ENCODE measurements at places on chromosomes 4 and X.
A peak's percentile ranks its signal among the peaks of the same experiment; 100 is the strongest.

DNA sequence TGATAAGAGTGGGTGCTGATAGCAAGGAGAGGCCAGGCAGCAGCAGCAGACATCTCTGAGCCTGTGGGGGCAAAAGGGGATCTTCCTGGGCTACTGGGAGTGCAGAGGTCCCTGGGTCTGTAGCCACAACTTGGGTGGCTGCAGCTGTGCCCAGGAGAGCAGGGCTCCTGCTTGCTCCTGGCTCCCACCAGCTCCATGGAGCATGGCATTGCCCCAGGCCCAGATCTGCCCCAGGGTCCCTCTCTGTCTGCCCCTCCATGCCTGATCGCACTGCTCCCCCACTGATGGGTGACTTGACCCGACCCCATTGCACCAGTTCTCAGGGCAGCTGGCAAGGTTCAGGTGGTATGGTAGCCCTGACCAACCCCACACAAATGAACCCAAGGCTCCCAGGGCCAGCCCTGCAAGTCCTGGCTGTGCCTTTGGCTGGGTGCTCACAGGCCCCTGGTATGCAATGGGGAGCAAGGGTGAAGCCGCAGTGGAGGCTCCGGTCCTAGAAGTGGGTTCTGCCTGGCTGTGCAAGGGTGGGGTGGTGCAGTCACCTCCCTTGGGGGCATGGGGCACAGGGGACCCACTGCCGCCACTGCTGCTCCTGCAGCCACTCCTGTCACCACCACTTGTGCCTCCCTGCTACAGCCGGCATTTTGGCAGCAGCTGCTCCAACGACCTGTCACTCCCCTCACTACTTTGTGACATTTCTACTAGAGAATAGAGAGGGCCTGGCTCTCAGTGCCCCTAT, 184.9 kb downstream of the NPFFR2 start:
- DNase-seq, result no peak

- DNase-seq, result no peak
Observed at GRCh38 chr4:152304220-152304619, 231.7 kb downstream of the FBXW7 start.

- no peak for DNase-seq
Observed at GRCh38 chr4:2075171-2075986, 16.3 kb downstream of the NAT8L start.

GRCh38 chr4:146108756-146109155, 66.8 kb upstream of the LSM6 start:
- DNase-seq, result no peak

DNA sequence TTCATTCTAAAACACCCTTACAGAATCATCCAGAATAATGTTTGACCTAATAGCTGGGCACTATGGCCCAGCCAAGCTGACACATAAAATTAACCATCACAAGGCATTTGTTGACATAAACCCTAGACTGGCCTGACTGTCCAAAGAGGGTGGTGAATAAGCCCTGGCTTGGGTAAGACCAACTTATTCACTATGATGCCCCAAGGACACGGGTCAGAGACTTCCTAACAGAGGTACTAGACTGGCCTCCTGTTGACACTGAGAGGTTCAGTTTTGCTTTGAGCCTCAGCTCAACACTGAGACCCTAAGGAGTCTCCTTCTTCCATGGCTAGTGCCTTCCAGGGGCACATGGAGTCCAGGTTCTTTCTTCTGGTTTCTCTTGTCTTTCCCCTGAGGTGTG, 21.3 kb downstream of the FGF2 start:
- DNase-seq, result no peak

- peak; percentile 63 for DNase-seq
Observed at GRCh38 chrX:97619499-97619898, 735.8 kb downstream of the RPA4 start.

DNA sequence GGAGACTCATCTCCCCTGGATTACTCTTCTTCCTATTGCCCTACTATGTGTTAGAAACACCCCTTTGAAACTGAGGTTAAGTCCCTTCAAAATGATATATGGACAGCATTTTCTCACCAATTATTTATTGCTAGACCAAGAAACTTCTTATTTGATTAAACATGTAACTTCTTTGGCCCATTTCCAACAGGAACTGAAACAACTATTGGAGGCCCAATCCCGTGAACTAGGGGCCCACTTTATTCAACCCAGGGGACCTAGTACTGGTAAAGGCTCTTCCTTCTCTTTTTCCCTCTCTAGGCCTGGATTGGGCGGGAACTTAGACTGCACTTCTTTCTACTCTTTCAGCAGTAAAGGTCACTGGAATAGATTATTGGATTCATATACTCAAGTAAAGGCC, 16.7 kb upstream of the COL25A1 start:
- no peak for DNase-seq

- DNase-seq, result no peak
Observed at GRCh38 chrX:153370293-153371055, 30.7 kb downstream of the PNMA6E start.

Measured in NCI-H1436 treated with DMSO at 0.1 percent for 48 hours (cell line).